Large intestine (tissue), 12 donors: ENCODE measurements at places on chromosomes 6 and 20.

DNA sequence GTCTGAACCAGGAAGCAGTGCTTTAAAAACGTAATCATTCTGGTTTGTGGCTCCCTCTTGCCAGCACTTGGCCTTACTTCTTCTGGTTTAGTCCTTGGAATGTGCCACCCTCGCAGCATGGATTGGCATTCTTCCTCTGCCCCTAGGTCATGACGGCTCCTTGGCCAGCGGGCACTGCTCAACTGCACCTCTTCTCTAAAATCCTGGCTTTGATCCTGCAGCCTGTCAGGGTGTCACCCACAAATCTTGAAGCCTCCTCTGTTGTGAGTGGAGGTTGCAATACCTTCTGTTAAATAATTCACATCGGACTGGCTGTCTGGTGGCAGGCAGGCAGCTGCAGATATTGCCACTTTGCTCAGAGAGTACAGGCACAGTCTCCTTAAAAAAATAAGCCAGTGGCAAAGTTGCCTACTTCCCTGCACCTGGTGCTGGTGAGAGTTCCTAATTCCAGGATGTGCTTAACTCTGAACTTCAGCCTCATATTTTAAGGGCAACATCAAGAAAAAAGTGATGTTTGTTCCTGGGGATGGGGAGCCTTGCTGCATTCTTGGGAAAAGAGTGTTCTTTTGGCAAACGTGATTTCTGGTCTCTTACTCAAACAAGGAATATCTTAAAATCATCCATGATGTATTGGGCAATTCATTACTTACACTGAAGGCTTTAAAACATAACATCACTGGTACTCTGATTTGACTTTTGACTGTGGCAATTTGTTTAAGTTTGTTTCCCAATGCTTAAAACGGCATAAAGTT is 179.8 kb downstream of the FOXA2 start:
- DNase-seq = no peak

DNA sequence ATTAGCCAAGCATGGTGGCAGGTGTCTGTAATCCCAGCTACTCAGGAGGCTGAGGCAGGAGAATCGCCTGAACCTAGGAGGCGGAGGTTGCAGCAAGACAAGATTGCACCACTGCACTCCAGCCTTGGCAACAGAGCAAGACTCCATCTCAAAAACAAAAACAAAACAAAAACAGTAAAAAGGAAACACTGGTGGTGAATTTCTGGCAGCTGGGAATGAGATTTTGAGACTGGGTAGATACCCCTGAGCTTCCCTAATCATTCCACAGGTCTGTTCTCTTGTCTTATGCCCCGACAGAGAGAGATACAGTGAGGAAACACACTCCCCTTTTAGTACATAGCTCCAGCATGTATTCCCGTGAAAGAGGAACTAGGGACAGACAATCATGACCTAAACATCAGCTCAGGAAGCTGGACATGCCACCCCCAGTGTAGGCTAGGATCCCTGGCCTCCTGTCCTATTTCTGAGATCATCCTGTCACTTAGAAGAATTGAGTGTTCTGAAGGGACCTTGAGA is 9.6 kb downstream of the MAN1A1 start:
- no peak for DNase-seq

DNA sequence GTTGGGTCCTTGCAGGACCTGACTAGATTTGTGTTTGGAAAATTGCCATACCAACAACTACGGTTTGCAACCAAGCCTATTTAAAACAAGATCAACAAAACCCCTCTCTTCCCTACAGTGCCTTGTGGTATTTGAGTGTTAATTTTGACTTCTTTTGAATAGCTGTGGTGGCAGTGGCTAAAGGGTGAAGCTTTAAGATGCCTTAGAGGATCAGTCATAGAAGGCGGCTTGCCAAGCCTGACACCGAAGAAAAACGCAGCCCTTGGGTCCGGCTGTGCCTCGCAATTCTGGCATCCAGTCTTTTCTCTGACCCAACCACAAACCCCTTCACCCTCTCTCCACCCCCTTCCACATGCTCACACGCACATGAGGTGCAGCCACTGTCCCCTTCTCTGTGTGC is 32.6 kb downstream of the BMP6 start:
- no peak for DNase-seq

DNA sequence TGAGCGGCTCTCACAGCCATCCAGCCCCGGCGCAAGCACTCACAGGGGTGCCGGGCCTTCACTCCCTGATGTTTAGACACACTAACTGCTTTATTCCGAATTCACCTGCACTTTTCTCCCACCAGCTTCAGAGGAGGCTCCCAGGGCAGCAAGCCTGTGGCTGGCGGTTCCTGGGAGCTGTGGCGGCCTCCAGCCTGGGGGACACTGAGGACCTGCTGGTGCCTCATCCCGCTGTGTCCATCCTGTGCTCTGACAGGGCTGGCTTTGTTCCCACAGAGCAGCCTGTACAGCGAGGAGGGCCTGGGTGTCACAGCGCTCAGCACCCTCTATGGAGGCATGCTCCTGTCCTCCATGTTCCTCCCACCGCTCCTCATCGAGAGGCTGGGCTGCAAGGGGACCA is 3.1 kb downstream of the UNC93A start:
- DNase-seq = no peak

DNA sequence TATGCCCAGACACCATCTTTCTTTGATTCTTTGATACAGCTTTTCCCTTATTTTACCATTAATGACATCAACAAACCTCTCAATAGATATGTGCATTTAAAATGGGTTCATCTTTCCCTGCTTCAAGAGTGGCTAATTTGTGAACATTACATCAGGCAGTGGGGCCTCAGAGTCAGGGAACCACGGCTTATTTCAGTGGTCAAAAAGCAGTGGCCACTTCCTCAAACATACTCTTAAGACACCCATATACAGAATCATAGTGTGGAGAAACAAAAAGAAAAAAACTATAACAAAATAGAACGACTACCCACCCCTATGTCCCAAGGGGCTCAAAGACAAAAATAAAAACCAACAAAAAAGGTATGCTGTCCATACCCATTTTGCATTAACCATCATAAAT is 12.9 kb downstream of the SALL4 start:
- DNase-seq = no peak

DNA sequence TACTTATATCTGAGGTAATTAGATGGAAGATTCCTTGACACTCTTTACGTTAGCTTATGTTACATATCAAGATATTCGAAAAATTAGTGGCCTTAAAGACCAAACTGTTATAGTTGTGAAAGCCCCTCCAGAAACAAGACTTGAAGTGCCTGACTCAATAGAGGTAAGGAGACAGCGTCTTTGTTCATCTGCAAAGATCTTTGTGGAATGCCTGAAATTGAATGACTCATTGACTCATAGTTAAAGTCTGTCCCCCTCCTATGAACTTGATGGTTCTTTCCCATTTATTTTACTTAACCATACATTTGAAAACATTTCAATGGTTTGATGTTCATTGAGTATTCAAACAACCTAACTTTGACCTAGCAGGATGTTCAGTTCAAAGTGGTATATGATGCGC is 47.6 kb upstream of the CDKAL1 start:
- DNase-seq = no peak

- DNase-seq = no peak
Measured at GRCh38 chr20:20079102-20079784, 26.9 kb downstream of the CFAP61 start.

- DNase-seq = no peak
Measured at GRCh38 chr6:136511397-136511796, 38.8 kb downstream of the MAP7 start.

GRCh38 chr20:38987777-38988176 is 25.6 kb downstream of the DHX35 start:
- no peak for DNase-seq

GRCh38 chr6:24052590-24052961 is 73.4 kb upstream of the NRSN1 start:
- no peak for DNase-seq

- no peak for DNase-seq
Measured at GRCh38 chr20:55605594-55605993, 399.7 kb downstream of the CBLN4 start.

- no peak for DNase-seq
Measured at GRCh38 chr6:123321020-123321419, 315.7 kb downstream of the TRDN start.

- DNase-seq = no peak
Measured at GRCh38 chr6:89582669-89583325, 55.8 kb downstream of the LYRM2 start.

- no peak for DNase-seq
Measured at GRCh38 chr6:16684896-16685554, 76.2 kb downstream of the ATXN1 start.

DNA sequence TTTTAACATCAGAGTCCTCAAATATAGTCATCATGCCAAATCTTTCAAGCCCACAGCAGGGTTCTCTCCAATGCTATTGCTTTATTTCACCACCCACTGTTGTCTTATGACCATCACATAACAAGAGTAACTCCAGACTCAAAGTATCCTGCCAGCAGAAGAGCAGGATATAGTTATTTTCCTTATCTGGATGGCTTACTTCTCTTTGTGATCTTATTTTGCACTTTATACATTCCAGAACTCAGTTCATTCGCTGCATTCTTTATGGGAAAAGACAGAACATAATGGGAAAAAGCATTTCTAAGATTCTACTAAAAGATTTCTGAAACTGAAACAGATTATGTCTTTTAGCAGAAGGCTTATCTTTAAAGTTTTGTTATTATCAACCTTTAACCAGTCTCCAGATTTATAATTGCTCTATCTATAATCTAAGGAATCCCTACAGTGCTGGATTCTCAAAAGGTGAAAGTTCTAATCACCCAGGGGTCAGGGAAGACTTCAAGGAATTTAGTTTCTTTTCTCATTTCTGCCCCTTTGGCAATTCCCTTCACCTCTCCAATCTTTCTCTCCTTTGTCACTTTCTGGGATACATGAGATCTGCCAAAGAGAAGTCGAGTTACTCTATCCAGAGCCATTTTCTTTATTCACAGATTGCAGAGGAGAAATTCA is 190.4 kb downstream of the TPBG start:
- DNase-seq = no peak

DNA sequence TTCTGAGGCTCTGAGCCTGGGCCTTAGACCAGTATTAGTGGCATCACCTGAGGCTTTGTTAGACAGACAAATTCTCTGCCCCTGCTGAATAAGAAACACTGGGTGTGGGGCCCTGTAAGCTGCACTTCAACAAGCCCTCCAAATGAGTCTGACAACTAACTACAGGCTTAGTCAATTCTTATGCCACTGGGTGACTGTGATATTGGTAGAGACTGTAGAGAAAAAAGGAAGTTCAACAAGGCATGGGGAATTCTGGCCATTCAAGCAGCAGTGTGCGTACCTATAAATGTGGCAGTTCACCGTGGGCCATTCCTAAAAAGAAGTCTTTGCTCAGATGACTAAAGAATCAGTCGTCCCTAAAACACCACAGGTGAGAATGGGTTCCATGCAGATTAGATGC is 82.7 kb downstream of the MDN1 start:
- DNase-seq = no peak

GRCh38 chr20:47243532-47244305 is 112.8 kb downstream of the ZMYND8 start:
- no peak for DNase-seq

GRCh38 chr6:2546901-2547300 is 203.8 kb downstream of the MYLK4 start:
- DNase-seq = no peak

GRCh38 chr6:41799559-41799911 is 12.0 kb downstream of the TOMM6 start:
- no peak for DNase-seq

GRCh38 chr20:61353261-61354000 is 101.4 kb downstream of the CDH4 start:
- DNase-seq = no peak

GRCh38 chr6:16623029-16623653 is 138.1 kb downstream of the ATXN1 start:
- DNase-seq = no peak

DNA sequence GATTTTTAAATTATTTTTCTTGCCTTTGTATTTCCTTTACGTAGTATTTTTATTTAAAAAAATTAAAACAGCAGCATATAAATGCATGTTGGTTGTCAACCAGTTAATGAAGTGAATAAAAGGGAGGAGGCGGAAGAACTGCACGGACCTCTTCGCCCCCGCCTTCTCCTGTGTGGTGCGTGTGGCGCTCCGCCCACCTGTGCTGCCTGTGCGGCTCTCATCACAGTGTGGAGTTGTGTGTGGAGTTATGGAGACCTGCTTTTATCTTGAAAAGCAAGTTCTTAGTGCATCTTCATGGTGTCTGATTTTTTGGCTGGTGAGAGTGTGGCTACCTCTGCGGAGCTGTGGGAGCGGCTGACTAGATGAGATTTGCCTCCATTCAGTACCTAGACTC is 58.4 kb downstream of the PTPN1 start:
- no peak for DNase-seq

- no peak for DNase-seq
Measured at GRCh38 chr6:156545931-156546330, 231.2 kb upstream of the ARID1B start.

DNA sequence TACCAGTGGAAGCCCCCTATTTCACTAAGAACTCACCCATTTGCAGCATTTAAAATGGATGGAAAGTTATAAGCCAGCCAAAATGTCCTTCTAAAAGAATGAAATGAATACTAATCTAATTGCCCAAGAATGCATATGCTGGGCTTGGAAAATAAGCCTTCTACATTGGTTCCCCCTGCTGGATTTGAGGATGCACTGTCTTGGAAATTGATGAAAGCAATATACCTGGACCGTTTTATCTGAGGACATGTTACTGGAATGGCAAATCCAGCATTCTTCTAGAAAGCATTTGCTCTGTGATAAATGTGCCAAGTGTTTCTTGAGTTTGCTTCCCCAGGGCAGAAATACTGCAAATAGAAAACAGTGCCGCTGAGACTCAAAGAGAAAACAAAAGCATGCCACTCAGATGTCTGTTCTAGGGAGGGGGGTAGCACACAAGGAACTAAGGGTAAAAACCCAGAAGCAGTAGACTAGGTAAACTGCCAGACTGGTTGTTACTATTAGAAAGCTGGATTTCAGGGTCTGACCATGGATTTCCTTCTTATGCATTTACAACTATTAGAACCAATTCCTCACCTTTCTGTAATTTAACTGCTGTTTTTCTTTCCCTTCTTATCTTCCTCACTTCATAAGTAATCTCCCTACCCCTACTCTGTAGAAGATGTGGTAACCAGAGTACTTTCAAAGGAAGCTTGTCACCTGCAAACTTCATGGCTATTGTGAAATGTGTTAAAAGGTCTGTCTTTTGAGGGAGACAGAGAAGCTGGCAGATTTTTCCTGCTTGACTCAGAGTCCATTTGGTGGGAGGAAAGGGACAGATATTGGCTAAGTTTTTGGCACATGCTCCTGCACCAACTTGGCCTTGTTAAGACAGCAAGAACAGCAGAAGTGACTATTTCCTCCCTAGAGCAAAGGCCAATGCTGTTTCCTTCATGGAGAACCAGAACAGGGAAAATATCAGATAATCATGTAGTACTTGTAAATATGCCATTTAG is 642.6 kb downstream of the KIF16B start:
- DNase-seq = peak; percentile 4
